GM12864 (cell line): ENCODE measurements at places on chromosomes 16 and 17.

- DNase-seq = no peak
These were observed 58.6 kb upstream of the ENDOV start for GRCh38 chr17:80356231-80356856.

DNA sequence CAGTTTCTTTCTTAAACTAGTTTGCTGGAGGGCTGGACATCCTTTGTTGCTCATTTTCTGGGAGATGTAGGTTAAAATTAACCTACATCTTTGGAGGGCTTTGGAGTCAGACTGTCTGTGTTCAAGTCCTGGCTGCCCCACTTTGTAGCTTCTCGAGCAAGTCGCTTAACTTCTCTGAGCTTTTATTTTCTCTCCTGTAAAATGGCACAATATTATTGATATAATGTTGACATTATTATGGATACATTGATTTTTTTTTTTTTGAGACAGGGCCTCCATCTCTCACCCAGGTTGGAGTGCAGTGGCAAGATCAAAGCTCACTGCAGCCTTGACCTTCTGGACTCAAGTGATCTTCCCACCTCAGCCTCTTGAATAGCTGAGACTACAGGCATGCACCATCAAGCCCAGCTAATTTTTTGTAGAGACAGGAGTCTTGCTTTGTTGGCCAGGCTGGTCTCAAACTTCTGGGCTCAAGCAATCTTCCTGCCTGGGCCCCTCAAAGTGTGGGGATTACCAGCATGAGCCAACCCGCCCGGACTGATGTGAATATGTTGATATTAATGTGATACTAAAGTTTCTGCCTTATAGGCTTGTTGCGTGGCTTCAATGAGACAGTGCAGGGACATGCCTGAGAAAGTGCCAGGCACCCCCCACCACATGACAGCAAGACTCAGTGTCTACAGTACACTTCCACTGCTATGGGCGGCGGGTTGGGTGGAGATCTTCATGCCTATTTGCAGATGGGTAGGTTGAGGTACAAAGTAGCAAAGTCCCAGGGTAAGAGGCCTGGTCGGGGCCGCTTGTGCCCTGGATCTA, 31.6 kb upstream of the RMI2 start:
- no peak for DNase-seq

GRCh38 chr17:30894236-30894635, 11.8 kb downstream of the TEFM start:
- DNase-seq = no peak

GRCh38 chr17:45096141-45096540, 35.0 kb downstream of the NMT1 start:
- DNase-seq = no peak

DNA sequence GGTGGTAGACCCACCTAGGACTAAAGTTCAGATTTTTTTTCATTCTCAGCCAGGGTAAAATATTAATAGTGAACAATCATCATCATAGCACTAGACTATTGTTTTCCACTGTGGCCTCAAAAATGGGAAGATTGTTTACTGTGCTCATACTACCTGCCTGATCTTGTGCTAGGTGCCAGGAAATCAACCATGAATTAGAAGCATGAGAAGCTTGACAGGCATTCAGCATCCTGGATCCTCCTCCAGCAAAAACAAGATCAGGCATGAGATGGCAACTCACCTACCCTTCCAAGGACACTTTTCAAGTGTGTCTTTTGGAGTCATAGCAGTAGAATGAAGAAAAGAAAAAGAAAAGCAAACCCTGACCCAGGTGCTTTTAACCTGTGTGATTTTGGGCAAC, 174.2 kb downstream of the CYLD start:
- no peak for DNase-seq

- no peak for DNase-seq
These were observed 28.9 kb downstream of the COX10 start for GRCh38 chr17:14098246-14098645.

GRCh38 chr16:17467923-17468540, 2.7 kb downstream of the XYLT1 start:
- DNase-seq = no peak
